Substantia nigra (tissue), 51 donors: ENCODE measurements at places on chromosomes 12 and 14.

DNA sequence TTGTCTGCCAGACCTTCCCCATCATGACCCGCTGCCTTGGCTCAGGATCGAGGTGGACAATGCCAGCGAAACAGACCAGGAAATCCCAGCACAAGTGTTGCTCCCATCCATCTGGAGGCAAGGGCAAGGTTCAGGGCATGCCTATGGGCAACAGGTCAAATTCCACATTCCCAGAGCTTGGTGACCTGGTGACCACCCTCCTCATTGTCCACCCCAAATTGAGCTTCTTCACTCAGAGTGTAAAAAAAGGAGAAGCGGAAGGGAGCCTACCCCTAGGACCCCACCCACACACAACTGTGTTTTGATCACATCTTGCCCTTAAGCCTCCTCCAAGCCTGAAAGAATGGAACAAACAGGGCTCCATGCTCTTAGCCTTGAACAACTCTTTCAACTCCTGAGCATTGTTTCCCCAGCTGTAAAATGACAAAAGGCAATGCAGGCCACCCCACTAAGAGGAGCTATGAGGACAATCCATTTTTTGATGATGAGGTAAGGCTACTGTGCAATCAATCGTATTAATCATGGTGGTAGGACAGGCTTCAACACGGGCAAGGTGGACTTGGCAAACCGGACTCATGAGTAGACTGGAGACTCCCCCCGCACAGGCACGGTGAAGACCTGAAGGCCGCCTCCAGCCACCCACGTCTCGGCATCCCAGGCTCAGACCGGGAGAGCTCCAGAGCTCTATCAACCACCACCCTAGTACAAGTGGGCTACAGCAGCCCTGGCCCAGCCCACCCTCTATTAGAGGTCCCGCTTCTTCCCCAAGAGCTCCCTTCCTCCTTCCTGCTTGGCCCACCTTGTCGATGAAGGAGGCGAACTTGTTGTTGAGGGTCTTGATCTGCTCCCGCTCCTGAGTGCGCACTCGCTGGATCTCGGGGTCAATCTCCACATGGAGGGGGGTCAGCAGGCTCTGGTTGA, 866 bp downstream of the KRT79 start:
- no peak for DNase-seq

DNA sequence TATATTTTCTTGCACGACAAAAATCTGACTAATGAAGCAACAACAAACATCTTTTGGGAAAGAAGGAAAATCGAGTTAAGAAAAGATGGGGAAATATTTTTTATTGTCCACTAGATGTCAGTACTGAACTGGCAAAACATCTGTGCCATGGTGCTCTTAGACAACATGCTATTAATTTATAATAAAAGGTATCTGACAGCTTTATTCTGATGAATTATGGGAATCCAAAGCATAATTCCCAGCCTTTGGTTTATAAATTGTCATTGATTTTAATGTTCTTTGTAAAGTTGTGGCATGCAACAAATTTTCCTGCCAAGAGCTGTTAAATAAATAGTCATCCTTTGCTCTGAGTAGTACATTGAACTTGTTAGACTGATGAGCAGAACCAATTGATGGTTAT, 231.2 kb downstream of the ETNK1 start:
- DNase-seq: no peak

DNA sequence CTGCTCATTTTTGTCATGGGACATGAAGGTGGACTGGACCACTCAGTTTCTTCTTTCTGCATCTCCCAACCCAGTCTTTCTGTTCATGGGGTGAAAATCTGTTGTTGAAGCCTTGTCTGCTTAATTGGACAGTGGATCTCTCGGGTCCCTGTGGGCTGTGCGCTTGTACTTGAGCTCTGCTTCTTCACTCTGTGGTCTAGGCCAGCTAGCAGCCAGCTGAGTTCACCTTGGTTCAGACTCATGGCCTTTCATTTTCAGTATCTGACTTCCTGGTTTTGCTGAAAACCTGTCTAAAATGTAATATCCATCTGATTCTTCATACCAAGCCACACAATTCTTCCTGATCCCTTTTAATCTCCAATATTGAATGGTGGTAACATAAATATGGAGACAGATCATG, 117.2 kb downstream of the LRRK2 start:
- no peak for DNase-seq

DNA sequence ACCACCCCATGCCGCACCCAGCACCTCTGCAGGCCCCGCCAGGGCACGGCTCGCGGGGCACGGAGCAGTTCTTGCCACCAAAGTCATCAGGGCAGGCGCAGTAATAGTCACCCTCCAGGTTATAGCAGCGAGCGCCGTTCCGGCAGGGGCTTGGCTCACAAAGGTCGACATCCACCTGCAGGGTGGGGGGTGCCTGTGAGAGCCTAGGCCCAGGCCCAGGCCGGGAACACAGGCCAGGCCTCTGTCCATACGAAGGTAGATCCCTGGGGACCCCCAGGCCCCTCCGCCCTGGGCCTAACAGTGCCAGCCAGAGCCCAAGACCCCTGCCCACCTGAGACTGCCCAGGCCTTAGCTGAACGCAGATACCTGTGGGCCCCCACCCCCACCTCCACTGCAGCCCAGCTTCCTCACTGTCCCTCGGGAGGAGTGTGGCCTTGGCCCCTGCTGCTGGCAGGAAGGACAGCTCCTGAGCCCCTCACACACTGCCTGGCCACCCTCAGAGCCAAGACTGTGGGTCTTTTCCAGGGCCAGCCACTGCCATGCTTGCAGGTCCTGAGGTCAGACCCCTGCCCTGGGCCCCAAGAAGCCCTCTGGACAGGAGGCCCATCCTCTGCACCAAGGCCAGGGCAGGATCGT, 19.3 kb downstream of the JAG2 start:
- no peak for DNase-seq

GRCh38 chr14:26703686-26704366, 106.0 kb upstream of the NOVA1 start:
- no peak for DNase-seq

GRCh38 chr14:91202234-91202974, 42.1 kb downstream of the GPR68 start:
- no peak for DNase-seq

DNA sequence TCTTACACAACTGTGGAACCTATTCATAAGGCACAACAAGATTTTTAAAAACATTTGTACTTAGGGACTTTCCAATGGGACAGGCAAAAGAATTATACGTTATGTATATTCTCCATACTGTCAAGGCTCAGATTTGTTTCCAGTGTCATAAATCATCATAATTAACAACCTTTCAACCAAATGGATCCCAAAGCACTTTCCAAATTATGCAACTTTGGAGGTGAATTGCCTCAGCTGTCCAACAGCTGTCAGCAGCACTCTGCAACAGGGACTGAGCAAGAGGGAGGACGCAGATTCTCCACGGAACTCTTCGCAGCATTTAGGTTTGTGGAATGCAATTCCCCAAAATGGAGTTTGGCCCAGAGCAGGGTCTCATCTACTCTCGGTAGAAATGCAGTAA, 186.6 kb downstream of the PAX9 start:
- no peak for DNase-seq
